ENCODE measurements at places on chromosomes 7 and 10. TPM values are rescaled to one million over a fixed set of nuclear protein-coding genes. Genes with fewer than 3 reads are reported as not detected.

DNA sequence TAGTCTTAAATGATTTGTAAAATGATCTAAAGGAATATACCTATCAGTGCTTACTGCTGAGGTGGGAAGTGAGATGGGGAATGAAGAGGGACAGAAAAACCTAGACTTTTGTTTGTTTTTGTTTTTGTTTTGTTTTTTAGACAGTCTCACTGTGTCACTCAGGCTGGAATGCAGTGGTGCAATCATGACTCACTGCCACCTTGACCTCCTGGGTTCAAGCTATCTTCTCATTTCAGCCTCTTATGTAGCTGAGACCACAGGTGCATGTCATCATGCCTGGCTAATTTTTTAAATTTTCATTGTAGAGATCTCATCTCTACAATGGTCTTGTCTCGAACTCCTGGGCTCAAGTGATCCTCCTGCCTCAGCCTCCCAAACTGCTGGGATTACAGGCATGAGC lies 116.4 kb upstream of the SEM1 start:
- no peak for DNase-seq

DNA sequence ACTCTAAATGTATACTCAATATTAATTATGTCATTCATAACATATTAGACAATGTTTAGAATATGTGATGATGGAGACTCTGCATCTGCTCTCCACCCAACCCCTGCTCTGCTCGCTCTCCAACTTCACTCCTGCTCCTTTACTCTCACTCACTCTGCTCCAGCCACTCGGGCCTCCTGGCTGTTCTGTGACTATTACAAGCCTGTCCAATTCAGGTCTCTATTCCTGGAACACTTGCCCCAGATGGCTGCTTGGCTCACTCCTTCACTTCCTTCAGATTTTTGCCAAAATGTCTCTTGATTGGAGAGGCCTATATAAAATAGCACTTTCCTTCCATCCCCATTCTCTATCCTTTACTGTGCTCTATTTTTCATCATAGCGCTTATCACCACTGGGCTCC lies 84.8 kb downstream of the HBP1 start:
- DNase-seq, result no peak

DNA sequence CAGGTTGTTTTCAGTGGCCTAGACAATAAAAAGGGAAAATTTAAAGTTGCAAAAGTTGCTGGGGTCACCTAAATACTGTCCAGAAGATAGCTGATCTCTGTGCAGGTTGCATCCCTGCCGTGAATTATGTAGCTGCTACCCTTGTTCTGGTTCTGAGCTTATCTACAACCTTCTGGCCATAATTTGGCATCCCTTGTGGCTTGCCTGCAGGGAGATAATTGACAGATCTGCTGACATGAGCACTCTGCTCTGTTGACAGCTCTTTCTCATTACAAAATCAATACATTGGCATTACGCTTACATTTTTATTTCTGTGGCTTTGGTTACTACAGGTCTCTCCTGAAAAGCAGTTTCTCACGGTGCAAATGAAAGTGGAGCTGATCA lies 29.3 kb upstream of the HECTD2 start:
- no peak for DNase-seq

WNT16 gene
- 1.5 TPM for total RNA-seq

ATAD1 gene
- total RNA-seq, result 32.0 TPM

GRCh38 chr7:80637911-80638765 lies at the start of gene CD36:
Gene CD36 (plus strand): TSS chr7:80638642. CDS start chr7:80646741, 8,099 bp downstream.
- DNase-seq, result no peak

GRCh38 chr7:122298618-122299017 lies 5.9 kb downstream of the FEZF1 start:
- DNase-seq, result no peak

DNA sequence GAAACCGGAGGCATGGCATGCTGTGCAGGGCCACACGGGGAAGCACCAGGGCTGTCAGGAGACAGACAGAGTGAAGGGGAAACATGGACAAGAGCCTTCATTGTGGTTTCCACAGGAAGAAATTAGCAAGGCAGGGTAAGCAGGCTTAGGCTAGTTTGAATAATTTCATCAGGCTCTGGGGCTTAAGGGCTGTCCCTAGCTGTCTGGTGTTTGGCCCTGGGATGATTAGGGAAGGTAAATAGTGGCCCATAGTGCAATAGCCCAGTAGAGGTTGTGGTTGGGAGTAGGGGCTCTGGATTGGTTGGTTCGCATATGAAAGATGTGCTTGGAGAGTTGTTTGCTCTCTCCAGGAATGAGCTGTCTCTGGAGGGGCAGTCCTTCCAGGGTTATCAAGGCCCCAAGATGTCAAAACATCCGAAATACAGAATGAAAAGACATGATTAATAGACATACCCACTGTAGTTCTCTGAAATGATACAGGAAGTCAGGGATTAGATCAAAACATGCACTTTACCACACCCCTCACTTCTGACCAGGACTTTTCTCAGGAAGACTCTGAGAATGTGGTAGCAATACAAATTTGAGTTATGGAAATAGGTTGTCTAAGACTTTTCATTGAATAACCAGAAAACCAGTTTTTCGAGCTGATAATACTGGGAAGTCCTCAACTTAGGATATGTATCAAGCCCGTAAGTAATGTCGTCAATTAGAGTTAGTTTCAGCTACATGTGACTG lies 224.9 kb upstream of the NFE2L3 start:
- DNase-seq, result no peak

HOXA4 gene
- 3.8 TPM for total RNA-seq

SPDYE16 gene
- total RNA-seq, result not detected

GRCh38 chr7:124764051-124764846 lies 1.3 kb downstream of the GPR37 start:
- DNase-seq, result no peak

DNA sequence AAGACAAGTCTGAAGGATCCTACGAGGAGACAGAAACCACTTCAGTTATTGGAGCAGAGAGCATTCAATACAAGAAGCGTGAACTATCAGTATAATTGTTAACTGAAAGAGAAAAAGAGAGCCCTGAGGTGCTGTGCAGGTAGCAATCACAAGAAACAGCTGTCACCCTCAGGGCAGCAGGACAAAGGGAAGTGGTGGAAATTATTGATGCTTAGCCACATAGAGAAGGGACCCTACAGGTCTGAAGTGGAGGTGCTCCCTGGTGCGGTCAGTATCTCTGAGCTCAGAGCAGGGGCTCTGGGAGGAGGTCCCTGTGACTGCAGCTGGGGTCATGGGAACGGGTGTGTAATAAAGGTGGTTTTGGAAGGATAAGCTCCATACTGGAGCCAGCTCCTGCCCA lies 97.8 kb upstream of the KLF6 start:
- no peak for DNase-seq

HECW1 gene
- total RNA-seq, result 1.2 TPM

GPER1 gene
- 2.0 TPM for total RNA-seq

PLEKHS1 gene
- not detected for total RNA-seq

DNA sequence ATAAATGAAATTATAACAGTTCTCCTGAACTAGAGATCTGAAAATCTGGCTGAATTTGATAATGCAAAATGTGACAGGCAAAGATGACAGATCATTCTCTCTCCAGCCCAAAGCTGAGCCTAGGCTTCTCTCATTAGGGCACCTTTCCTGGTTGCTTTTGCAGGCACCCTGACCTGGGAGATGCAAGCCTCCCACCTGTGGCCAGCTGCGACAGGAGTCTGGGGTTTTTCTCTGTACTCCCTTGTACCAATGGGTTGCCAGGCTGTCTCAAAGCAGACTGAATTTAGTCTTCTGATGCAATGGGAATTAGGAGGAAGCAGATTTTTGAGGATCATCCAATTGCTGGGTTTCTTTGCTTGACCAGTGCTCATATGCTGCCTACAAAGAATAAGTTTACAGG lies 85.0 kb upstream of the EFCAB10 start:
- DNase-seq, result no peak

GRCh38 chr7:117648203-117648866 lies 168.5 kb downstream of the CFTR start:
- DNase-seq, result no peak

- no peak for DNase-seq
Observed at GRCh38 chr10:125085258-125086054, 74.9 kb downstream of the CTBP2 start.

SLC13A1 gene
- total RNA-seq, result not detected

- DNase-seq, result no peak
Observed at GRCh38 chr10:62284221-62284620, 15.6 kb upstream of the RTKN2 start.

TUBAL3 gene
- not detected for total RNA-seq

GRCh38 chr7:55078465-55079372 lies 59.9 kb downstream of the EGFR start:
- peak; percentile 61 for DNase-seq

DNA sequence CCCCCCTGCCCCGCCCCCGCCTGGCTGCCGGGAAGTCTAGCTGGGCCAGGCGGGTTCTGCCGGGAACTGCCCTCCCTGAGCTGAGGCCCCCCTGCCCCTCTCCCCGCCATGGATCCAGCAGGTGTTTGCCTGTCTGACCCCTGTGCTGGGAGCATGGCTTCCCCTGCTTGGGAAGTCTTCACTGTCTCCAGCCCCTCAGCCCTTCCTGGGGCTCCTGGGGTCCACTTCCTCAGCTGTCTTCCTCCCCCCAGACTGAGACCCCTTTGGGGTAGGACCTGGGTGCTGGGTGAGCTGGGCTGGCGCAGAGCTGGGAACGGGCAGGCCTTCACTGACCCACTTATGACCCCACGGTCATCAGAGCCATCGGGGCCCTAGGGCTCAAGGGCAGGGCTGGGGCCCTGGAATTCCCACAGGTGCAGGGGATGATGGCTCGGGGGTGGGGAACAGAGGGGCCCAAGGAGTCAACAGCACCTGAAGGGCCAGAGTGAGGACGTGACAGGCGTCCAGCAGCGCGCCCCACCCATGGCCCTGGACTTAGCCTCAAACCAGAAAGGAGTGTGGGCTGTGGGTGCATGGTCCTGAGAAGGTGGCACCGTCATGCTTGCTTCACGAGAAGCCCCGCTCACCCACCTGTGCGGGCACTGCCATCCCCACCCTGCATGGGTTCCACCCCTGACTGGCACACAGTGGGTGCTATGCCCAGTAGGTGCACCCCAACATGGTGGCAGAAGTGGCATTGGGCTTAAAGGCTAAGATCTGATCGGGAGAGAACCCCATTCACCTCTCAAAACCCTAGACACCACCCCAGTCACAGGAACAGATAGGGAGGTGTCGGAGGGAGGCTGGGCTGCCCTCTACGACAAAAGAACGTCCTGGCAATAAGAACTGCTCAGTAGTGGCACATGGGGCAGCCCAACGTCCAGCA lies 16.2 kb upstream of the TNRC18 start:
- DNase-seq, result no peak

- no peak for DNase-seq
Observed at GRCh38 chr7:139681463-139681755, 96.4 kb downstream of the HIPK2 start.

GUSB gene
- total RNA-seq, result 2.4 TPM

DNA sequence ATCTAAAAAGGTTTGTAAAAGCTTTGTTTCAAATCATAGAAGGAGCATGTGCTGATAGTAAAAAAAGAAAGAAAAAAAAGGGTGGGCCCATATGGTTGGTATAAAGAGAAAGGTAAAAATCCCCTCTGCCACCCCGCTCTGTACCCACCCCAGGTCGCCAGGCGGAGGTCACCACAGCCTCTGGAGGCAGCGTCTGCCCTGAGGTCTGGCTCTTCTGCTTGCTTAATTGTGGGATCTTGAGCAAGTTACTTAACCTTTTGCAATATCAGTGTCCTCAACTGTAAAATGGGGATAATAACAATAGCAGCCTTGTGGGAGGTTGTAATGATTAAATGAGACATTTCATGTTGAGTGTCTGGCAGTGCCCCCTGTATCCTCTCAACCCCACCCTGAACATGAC lies 10.7 kb upstream of the PCBD1 start:
- no peak for DNase-seq

DNA sequence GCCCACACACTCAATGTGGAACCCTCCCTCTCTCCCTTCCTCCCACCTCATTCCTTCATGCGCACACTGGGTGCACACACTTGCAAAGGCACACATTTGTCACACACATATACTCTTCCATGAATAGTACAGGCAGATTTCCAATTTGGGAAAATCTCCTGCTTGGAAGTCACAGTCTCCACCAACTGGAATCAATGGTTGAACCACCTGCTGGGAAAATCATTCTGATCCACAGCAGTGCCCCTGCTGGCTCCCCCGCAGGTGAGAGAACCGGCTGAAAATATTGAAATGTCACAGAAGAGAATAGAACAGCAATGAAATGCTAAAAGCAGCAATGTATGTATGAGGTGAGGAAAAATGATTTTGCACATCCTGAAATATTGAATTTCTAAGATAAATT lies 232.7 kb downstream of the ADAM12 start:
- DNase-seq, result no peak

DNA sequence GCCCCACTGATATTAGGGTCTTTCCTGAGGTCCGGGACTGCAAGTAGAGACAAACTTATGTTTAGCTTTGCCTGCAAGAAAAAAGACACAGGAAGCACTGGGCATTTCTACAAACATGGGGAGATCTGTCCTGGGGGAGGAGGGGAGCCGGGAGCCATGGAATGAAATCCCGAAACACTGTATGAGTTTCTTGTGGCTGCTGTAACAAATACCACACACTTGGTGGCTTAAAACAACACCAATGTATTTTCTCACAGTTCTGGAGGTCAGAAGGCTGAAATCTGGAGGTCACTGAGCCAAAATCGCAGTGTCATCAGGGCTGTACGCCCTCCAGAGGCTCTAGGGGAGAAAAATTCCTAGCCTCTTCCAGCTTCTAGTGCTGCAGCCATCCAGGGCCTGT lies 114.0 kb upstream of the CHST15 start:
- DNase-seq, result no peak

GRCh38 chr7:1431634-1432380 lies 27.5 kb downstream of the MICALL2 start:
- no peak for DNase-seq

NIPSNAP2 gene
- 343 TPM for total RNA-seq

- DNase-seq, result no peak
Observed at GRCh38 chr7:5448378-5449037, 24.9 kb upstream of the TNRC18 start.

DNA sequence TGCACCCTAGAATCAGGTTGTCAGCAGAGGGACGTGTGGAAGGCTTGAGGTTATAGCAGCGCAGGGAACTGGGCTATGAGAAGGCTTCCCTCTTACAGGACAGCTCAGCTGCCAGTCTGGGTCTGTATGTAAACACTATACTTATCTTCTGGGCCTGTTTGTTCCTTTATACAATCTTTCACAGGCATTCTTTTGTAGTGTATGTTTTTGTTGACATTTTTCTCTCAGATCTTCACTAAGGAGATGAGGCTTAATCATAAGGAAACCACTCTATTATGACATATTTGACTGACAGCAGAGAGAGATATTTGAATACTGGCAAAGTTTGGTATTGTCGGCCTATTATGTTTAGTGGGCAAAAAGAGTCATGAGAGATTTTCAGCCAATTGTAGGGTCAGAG lies 929 bp downstream of the GBF1 start:
- DNase-seq, result no peak

GSTO2 gene
- 2.3 TPM for total RNA-seq
